ENCODE measurements at places on chromosomes 11 and 22.

DNA sequence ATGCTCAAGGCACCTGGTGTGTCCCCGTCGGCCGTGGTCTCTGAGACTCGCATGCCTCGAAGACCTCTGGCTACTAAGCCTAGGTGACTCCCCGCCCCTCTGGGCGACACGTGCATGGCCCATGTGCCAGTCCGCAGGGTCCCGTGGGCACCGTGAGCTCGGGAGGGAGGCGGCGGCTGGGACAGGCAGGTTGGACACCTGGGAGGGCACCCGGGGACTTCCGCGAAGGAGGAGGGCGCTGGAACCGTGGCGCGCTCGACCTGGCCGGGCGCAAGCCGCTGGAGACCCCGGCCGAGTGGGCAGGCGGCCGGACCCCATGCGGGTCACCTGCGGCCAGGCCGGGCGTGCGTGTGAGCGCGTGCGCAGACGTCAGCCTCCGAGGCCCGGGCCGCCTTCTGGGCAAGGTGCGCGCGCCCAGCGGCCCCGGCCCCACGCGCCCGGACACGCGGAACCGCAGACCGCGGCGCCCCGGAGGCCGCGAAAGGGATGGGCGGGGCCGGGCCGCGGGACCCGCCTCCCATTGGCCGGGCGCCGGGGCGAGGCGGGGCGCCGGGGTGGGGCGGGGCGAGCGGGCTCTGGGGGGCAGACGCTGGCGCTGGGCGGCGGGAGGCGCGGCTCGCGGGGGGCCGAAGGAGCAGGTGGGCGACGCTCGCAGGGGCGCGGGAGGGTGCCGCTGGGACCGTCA lies 579 bp upstream of the RASD2 start:
- DNase-seq: peak; percentile 72

- DNase-seq: no peak
Observed at GRCh38 chr11:79374727-79375126, 66.1 kb downstream of the TENM4 start.

DNA sequence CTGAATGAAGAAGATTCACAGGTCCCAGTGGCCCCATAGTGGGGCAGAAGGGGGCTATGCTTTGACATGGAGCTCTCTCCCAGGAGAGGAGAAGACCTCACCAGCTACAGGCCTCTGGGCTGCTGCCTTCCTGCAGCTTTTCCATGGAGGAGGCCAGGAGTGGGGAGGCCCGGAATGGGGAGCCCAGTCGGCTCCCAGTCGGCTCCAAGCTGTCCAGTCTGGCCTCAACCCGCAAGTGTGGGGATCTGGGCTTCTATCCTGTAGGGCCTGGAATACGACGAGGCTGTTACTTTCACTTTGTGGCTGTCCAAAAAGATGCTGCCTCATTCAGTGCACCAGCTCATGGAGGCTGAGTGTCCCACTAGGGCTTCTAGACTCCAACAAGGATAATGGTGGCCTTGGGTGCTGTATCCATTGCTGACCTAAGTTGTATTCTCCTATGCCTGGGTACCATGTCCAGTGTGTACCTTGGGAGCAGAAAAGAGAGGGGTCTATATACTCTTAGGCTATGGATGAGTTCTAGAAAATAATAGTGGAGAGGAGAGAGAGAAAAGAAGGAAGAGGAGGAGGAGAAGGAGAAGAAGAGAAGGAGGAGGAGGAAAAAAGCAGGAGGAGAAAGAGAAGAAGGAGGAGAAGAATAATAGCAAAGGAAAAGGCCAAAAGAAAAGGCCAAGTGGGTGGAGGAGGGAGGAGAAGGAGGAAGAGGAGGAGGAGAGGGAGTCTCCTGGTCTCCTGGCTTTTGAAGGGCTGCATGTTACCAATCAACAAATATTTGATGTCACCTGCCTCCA lies 1.1 kb downstream of the MYO18B start:
- DNase-seq: no peak

- no peak for DNase-seq
Observed at GRCh38 chr22:40410272-40410671, 39.9 kb downstream of the SGSM3 start.

GRCh38 chr11:130837194-130837593 lies 79.1 kb downstream of the SNX19 start:
- no peak for DNase-seq

- DNase-seq: no peak
Observed at GRCh38 chr11:117259417-117259816, 26.9 kb downstream of the RNF214 start.

GRCh38 chr11:118295199-118295598 lies 9.3 kb upstream of the CD3E start:
- DNase-seq: no peak

- no peak for DNase-seq
Observed at GRCh38 chr11:115333121-115333520, 171.1 kb downstream of the CADM1 start.

- DNase-seq: no peak
Observed at GRCh38 chr11:34416088-34416487, 22.6 kb upstream of the CAT start.

GRCh38 chr22:44574057-44574639 lies 76.1 kb upstream of the RTL6 start:
- DNase-seq: no peak

GRCh38 chr11:9461760-9462134 lies 935 bp downstream of the ZNF143 start:
- peak; percentile 46 for DNase-seq

DNA sequence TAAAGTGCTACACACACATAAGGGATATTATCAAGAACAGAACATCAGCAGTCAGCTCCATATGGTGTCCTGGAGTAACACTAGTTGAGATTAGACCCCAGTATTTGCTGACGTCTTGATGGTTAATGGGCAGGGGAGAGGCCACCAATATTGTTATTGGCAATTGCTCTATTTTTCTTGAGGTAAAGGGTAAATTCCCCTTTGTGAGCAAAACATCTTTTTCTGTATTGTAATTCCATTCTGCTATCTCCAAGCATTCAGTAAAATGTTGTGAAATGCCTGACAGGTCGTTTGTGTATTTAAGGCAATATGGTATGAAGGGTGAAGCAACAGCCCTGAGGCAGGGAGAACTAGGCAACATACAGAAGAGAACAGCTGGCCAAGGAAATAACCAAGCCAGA lies 21.9 kb downstream of the PC start:
- DNase-seq: no peak

GRCh38 chr11:115630214-115630613 lies 126.0 kb upstream of the CADM1 start:
- DNase-seq: no peak

GRCh38 chr11:110147962-110148709 lies 54.9 kb downstream of the ZC3H12C start:
- DNase-seq: no peak

- DNase-seq: no peak
Observed at GRCh38 chr11:65218446-65218845, 36.7 kb downstream of the CAPN1 start.

DNA sequence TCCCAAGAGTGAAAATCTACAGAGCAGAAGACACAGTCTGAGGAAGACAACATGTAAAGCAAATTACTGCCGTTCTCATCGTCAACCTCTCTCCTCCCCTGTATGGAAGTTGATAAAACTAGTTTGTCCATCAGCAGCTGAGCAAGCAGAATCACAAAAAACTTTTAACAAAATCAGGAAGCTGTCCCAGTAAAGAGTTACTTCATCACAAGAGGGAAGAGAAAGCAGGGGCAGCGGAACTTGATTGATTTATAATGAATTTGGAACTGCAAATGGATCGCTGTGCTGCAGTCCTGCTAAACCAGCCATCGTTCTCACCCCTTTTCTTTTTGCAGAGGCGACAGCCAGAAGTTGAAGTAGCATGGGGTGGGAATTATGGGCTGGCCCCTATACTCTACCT lies 13.7 kb upstream of the UCP3 start:
- DNase-seq: no peak

GRCh38 chr11:129854232-129854805 lies 38.7 kb downstream of the TMEM45B start:
- DNase-seq: no peak

DNA sequence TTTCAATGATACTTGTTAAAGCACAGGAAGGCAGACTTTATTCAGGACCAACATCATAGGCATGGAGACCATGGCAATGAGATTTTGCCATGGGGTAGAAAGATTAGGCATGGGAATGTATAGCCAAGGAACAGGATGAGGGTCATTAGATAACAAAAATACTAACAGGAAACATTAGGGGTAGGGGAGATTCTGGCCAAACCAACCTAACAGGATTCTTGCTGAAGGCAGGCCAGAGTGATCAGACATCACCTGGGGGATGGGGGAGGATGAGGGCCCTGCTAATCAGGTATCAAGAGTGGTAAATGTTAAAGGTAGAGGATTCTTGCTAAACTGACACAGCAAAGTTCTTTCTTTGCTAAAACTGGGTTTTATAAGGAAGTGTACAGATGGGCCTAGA lies 481.8 kb downstream of the ETS1 start:
- no peak for DNase-seq

DNA sequence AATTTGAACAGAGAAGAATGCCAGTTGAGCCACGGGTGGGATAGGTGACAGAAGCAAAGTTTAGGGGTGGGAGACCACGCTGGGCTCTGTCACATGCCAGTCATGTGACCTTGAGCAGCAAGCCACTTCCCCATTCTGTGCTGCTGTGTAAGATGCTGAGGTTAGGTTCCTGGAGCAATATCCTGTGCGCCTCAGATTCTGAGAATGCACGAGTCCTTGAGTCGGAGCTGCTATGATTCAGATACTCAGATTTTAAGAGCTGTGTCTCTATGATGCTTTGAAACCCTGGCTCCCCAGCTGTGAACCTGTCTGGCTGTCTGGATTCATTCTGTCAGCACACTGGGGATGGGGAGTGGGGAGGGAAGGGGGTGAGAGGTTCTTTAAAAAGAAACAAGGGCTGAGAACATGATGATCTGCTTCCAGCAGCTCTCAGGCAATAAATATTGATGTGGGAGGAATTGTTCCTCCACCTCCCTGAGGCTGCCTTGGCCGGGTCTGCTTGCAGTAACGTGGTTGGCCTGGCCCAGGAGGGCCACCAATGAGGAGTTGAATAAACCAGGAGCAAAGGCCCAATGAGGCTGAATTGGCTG lies 24.0 kb downstream of the SLCO2B1 start:
- DNase-seq: no peak
